ENCODE measurements at places on chromosomes 16 and 17.

GRCh38 chr17:38363016-38363415, 11.4 kb downstream of the SOCS7 start:
- DNase-seq: no peak

DNA sequence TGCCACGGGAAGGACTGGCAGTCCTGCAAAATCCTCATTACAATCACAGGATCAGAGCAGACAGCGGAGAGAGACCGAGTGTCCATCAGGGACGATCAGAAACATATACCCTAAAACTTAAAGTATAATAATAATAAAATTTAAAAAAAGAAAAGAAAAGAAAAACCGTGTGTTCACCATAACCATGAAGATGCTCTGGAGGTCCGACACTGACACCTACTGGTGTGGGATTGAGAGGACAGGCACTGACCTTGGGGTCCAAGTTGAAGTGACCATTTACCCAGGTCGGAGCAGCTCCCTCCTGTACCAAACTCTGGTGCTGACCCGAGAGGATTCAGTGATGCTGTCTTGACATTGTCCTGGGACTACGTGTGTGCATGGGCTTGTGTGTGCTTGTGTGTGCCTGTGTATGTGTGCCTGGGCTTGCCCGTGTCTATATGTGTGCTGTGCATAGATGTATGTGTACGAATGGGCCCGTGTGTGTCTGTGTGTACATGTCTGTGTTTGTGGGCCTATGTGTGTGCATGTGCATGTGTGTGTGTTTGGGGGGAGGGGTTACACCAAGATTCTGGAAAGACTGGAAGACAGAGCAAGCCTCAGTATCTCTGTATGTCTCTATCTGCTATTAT, 10.0 kb upstream of the CD300LD start:
- no peak for DNase-seq

DNA sequence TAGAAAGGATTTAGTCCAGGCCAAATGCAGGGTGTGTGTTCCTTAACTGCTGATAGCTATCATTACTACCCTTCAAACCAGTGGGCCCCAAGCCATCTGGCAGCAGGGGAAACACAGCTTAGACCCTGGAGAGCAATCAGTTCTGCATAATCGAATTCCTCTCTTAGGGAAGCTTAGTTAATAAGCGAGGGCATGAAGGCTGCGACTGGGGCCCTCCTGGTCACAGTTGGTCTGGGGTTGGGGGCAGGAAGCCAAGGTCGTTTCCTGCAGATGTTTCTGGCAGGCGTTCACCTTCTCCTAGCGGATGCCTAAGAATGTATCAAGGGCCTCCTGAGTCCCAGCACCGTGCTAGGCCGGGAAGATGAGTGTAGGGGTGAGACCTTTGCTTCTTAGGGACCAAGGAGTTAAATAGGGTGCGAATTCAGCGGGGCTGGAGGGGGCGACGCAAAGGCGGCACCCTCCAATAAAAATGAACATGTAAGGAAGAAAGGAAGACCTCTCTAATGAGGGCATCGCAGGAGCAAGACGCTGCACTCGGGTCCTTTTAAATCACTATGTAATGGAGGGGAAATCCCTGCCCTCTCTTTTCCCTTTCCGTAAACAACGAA, 16.5 kb upstream of the EEF2K start:
- no peak for DNase-seq

- DNase-seq: no peak
Measured at GRCh38 chr16:87317750-87318644, 805 bp upstream of the C16orf95 start.

DNA sequence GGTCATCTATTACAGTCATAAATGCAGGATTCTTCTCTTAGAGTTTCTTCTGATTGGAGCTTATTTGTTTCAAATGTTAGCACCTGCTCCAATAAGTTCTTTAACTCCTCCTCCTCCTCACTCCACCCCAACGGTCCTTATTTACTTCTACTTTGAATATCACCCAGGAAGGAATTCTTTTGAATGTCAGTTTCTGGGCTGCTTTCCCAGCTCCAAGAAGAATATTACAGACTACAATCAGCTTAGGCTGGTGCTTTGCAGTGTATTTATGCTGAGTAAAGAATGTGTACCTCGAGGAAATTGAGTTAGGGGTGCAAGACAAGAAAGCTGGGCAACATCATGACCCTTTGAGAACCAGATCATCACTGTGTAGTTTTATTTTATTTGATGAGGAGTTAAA, 30.8 kb downstream of the MAP3K3 start:
- no peak for DNase-seq

GRCh38 chr16:3610698-3611145, 684 bp downstream of the SLX4 start:
- no peak for DNase-seq

- no peak for DNase-seq
Measured at GRCh38 chr16:12016291-12016947, 39.9 kb downstream of the SNX29 start.

Data from activated T-cell treated with anti-CD3 and anti-CD28 coated beads, Interleukin-2, amount 50 U/mL, for 24 hours (primary cell).